ENCODE measurements at places on chromosomes 6 and 20. TPM values are rescaled to one million over a fixed set of nuclear protein-coding genes. Genes with fewer than 3 reads are reported as not detected.

DNA sequence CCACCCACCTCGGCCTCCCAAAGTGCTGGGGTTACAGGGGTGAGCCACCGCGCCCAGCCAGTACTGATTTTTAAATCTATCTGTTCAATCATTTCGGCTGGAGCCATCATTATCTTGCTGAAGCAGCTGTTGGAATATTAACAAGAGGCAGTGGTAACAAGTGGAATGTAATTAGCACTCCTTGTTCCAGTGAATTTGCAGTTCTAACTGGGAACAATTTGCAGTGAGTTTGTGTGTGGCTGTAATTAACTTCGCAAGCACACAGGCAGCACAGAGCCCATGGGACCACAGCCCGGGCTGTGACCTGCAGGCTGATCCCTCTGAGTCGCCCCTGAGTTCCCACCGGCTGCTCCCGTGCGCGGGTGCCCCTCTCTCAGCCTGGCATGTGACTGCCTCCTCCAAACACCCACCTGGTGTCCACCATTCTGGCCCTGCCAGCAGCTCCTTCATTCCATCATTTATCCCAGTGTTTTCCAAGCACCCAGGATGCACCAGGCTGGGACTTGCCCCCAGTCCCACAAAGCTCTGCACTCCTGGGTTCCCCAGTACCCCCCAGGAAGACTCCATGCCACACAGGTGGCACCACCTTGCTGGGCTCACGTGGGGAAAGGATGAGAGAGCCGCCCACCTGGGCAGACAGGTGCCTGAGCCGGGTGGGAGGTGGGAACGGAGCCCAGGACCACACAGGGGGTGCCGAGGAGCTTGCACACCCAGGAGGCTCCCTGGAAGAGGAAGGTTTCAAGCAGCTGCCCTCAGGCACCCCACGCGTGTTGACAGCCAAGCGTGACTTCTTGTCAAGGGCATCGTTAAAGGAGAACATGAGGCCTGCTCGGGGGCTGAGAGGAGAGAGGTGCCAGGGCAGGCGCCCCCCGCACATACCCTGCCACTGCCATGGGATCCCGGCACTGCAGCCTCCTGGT is 75.2 kb downstream of the YTHDF1 start:
- no peak for DNase-seq

- no peak for DNase-seq
Measured at GRCh38 chr6:158517038-158517437, 42.9 kb upstream of the TMEM181 start.

- DNase-seq, result no peak
Measured at GRCh38 chr6:149108749-149109100, 208.8 kb upstream of the TAB2 start.

GRCh38 chr20:19986419-19986818 is 30.7 kb upstream of the NAA20 start:
- DNase-seq, result peak; percentile 89

DNA sequence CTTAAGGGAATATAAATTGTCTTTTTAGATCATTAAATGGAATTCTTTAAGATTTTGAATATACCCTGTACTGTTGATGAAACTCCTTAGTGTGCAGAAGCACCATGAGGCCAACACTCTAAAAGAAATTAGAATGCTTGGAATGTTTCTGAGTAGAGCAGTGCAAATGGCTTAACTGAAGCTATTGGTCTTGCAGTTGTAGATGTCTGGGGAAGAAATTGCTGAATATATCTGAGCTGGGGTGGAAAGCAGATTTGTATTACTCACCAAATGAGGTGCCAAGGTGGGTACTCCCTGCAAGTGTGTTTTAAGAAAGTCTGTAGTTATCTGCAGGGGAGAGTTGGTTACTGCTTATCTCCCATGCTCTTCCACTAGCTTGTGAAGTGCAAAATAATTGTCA is 119.0 kb downstream of the ADGRG6 start:
- no peak for DNase-seq

DNA sequence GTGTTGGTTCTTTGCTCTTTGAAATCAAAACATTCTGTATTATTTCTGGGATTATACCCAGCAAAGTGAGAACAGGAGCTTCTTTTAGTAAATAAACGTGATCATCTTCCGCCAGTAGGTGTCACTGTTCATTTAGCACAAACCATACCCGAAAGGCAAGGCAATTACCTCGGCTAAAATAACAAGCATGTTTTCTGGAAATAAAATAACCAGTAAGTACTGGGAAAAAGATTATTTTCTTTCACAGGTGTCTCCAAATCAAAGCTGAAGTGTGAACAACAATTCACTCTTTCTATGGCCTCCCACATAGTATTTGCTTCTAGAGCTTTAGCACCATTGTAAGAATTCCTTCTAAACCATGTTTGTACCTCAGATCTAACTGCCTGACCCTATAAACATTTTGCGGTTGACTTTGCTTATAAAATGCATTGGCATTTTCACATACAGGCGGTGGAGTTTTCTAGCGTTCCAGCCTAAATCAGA is 144.6 kb upstream of the AGPAT4 start:
- peak; percentile 79 for DNase-seq

DNA sequence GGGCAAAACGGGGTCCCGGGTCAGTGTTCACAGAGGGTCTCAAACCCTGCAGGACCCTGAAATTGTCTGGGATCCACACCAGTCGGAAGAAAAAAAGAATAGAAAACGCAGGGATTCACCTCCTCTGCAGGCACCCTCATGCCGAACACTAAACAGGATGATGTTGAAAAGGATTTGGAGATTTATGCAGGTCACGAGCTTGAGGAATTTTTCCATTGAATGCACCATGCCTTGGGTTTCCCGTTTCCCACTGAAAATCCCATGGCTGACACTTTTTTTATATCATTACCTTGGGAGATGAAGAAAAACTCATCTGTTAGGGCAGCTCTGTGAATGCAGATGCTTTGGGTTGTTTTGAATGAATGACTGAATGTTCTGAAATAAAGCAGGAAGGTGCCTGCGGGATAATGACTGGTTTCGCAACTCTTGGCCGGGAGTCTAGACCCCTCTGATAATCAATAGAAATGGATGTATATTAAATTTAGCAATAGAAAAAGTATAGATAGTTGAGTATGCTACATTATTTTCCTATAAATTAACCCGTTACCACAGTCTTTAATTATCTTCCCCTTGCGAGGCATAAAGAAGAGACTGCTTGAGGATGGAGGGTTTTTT is 147.5 kb upstream of the AFDN start:
- DNase-seq, result no peak

DNA sequence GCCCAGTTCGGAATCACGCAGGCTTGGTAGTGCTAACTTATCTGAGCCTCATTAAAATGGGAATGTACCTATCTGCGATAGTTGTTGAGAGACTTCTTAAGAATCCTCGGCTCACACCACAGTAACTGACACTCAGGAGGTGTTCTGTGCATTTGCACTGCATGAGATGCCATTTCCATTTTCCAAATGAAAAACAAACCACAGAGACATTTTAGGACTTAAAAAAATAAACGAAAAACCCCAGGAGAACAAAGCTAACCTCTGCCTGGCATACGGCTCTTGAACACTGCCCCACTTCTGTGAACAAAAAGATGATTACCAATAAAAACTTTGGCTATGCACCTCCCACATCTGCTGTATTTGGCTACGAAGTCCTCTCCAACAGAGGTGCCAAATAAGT is 37.6 kb downstream of the BEND3 start:
- no peak for DNase-seq

DNA sequence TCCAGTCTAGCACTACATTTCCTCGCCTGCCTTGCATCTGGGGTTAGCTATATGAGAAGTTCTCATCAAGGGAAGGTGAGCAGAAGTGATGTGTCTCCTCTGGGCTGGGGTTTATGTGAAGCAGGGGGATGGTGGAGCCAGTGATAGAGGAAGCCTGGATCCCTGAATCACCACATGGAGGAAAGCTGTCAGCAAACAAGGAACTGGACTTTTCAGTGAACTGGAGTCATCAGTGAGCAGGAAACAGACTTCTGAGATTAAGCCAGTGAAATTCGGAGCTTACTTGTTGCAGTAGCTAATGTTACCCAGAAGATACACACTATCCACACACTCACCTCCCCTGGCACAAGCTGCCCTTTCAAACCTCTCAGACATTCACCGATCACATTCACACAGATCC is 13.4 kb upstream of the TOX2 start:
- DNase-seq, result no peak

DNA sequence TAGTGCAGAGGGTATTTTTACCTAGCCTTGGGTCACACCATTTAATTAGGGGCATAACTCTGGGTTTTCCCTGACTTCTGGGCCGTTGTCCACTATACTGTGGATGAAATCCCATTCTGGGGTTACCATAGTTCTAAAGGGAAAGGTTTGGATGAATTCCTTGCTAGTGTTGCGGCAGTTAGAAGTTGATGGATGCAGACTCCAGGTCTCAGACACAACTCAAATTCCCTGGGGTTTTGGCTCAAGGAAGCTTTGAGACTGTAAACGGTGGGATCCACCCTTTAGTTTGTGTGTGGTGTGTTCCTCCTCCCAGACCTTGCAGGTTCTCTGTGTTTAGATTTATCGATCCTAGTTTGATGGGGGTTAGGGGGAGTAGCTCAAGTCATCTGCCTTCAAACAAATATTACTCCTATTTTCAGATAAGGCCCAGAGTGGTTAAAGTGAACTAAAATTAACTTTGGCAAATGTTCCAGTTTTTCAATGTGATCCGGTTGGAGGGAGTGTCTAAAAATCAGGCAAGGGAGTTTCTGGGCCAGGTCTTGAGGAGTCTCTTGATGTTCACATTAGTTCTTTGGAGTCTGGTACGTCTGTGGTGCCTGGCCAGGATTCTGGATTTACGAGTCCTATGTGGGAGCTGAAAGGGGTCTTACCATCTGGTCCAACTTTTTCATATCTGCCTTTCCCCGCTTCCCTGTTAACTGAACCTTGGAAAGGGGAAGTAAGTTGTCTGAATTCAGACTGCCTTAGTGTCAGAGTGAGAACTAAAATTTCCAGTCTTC is 1.5 kb downstream of the RALY start:
- no peak for DNase-seq

- no peak for DNase-seq
Measured at GRCh38 chr20:10781526-10781925, 107.7 kb upstream of the JAG1 start.

DNA sequence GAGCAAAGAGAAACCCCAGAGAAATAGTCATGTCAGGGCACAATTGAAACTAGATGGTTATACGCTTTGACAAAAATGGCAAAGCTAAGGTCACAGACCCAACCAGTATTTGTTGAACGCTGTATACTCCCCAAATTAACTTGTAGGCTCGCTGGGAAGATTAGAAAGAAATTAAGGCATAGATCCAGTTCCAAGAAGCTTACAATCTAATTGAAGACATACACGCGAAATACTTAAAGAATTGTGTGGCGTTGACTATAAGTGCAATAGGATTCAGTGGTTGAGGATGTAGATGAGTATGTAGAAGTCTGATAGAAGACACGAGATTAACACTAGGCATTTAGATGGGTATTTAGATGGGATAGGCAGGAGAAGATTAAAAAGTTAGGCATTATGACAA is 525 bp downstream of the FAM229B start:
- no peak for DNase-seq

DNA sequence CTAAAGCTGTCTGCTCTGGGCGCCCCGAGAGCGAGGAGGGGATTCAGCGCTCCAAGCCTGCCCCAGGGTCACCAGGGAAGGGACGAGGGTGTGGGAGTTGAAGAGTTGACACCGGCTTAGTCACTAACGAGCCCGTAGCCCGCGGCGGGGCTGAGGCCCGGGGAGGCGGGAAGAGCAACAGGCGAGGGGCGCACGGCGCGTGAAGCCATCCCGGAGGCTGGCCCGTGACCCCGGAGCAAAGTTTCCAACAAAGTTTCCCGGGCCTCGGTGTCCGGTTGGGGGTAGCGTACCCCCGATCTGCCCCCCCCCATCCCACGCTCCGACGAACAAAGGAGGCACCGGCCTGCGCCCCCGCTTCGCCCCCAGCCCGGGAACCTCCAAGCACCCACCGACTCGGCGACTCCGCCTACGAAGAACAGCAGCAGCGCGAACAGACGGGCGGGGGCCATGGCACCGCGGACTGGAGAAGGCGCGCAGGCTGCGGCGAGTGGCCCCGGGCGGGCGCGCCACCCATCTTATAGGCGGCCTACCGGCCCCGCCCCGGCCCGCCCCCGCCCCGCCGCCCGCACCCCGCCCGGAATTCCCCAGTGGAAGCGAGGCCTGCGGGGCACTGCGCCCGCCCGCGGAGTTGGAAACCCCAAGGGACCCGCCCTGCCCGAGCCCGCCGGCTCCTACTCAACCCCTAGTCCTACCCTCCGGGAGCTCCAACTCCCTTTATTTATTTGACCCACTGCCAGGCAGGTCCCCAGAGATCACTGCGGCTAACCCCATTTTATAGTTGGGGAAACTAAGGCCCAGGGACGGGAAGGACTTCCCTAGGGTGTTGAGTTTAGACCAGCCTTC is at the start of gene SDC4:
Gene SDC4, minus strand, starts transcription at position 489 of the 843 bp plus-strand sequence. Its CDS starts 40 bp downstream, at position 449.
- DNase-seq, result peak; percentile 81

MLIP gene
- total RNA-seq, result not detected

DLL1 gene
- 2.7 TPM for total RNA-seq

B3GALT4 gene
- total RNA-seq, result 2.0 TPM

FERMT1 gene
- 6.4 TPM for total RNA-seq

GATA5 gene
- not detected for total RNA-seq

PRICKLE4 gene
- total RNA-seq, result 0.12 TPM

TP53INP2 gene
- total RNA-seq, result 7.1 TPM

LCA5 gene
- total RNA-seq, result 5.4 TPM

LIN28B gene
- total RNA-seq, result 0.29 TPM
